Suprapubic skin (tissue), 4 donors: ENCODE measurements at places on chromosomes 7 and 10.

DNA sequence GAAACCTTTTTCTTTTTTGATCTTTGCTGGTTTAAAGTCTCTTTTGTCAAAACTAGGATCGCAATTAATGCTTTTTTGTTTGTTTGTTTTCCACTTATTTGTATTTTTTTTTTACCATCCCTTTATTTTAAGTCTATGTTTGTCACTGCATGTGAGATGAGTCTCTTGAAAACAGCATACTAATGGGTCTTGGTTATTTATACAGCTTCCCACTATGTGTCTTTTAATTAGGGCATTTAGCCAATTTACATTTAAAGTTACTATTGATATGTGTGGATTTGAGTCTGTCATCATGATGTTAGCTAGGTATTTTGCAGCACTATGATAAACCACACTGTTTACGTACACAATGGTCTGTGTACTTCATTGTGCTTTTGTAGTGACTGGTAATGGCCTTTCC is 34.7 kb upstream of the PPP1R3A start:
- no peak for DNase-seq
- no peak overlapping the region for H3K4me3 ChIP-seq
- no peak overlapping the region for H3K27ac ChIP-seq
- no peaks in the 10 kb centered on the region for H3K4me1 ChIP-seq

GRCh38 chr7:140744005-140744404 is 47.5 kb downstream of the NDUFB2 start:
- no peak overlapping the region for H3K4me3 ChIP-seq
- H3K27ac ChIP-seq: no peak overlapping the region
- H3K27me3 ChIP-seq: no peaks in the 10 kb centered on the region
- DNase-seq: no peak
- H3K4me1 ChIP-seq: no peaks in the 10 kb centered on the region
- peaks cover 28% of the 10 kb centered on the region for H3K36me3 ChIP-seq

DNA sequence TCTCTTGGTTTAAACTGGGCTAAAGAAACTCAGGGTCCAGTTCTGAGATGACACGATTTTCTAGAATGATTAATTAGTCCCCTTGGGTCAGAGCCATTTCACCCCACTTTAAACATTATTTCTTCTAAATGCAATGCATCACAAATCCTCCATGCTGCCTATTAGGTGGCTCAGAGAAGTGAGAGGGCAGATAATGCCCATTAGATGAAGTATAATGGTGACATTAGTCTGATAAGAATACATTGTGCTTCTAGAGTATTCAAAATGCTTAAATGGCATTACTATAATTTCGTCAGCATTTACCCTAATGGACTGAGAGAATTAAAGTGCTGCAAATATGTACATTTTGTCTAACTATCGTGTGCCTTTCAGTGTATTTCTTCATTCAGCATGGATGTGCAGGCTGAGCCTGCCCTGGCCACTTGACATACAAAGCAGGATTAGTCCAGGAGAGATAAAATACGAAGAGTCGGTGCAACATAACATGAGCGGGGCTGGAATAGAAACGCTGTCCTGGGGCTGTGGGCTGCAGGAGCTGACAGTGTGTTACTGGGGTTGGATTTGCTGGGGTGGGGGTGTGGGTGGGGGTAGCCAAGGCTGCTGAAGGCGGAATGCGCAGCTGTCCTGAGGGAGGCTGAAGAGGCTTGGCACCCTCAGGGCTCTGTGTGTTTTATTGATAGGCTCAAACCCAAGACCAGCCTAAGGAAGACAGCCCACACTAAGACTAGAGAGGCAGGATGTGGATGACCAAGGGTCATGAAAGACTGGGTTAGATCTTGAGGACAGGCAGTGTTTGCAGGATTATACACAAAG is 52.8 kb upstream of the KLF6 start:
- no peak overlapping the region for H3K4me3 ChIP-seq
- H3K4me1 ChIP-seq: no peaks in the 10 kb centered on the region
- no peak for DNase-seq

- H3K4me1 ChIP-seq: peaks cover 15% of the 10 kb centered on the region
- no peak for DNase-seq
- H3K36me3 ChIP-seq: no peaks in the 10 kb centered on the region
- H3K27me3 ChIP-seq: no peaks in the 10 kb centered on the region
- H3K4me3 ChIP-seq: no peak overlapping the region
These were observed 111.0 kb downstream of the GRID1 start for GRCh38 chr10:86255405-86256251.

DNA sequence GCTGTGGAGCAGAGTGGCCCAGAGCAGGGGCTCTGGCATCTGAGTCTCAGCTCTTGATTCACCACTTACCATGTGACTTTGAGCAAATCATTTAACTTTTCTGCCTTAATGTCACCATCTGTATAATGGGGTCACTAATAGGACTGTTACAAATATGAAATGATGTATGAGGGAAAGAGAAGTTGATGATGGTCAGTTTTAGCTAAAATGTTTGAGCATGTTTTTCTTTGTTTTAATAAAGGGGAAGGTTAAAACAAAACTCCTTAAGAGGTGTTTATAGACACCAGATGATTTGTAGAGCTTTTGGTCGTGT is 81.0 kb downstream of the CCNY start:
- no peak overlapping the region for H3K27ac ChIP-seq
- no peaks in the 10 kb centered on the region for H3K27me3 ChIP-seq
- no peak for DNase-seq
- no peaks in the 10 kb centered on the region for H3K36me3 ChIP-seq
- H3K4me1 ChIP-seq: peaks cover 38% of the 10 kb centered on the region

DNA sequence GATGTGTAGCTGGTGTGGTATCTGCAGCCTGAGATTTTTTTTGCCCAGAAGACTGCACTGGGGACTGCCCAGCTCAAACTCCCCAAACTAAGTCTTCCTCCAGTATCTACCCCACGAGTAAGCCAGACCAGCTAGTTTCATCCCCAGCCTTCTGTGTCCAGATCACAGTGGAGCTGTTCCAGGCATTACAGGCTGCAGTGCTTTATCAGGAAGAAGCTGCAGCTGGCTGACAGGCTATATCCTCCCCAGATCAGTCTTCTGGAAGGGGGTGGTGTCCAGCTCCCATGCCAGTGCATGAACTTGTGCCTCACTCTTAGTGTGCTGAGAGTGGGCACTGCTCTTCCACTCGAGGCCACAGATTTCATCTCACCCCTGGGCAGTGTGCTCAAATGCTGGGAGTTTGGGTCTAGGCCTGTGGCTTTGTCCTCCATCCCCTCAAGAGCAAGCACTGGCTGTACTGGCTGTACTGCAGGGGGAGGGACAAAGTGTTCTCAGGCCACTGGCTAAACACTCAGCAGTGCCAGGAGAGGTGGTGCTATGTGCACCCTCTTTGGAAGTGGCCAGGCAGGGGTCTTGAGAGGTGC is 679.1 kb upstream of the COBL start:
- no peaks in the 10 kb centered on the region for H3K4me1 ChIP-seq
- no peaks in the 10 kb centered on the region for H3K36me3 ChIP-seq
- no peak for DNase-seq
- H3K27me3 ChIP-seq: no peaks in the 10 kb centered on the region
- H3K4me3 ChIP-seq: no peak overlapping the region

DNA sequence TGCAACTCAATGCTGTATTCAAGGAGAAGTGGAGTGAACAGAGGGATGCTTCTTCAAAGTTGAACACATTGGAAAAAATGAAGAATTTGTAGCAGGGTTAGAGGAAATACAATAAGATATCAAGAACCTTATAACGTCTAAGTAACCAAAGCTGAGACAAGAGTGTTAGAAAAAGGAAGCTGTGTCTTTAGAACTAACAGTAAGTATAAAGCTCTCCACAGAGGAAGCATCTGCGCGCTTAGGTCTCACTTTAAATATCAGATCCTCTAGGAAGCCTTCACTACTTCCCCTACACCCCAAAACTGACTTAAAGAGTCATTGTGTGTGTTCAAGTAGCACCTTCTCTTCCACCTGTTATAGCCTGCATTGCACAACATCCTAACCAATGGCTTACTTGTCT is 43.0 kb downstream of the CH25H start:
- no peak for DNase-seq
- no peaks in the 10 kb centered on the region for H3K36me3 ChIP-seq
- no peak overlapping the region for H3K4me3 ChIP-seq
- no peaks in the 10 kb centered on the region for H3K27me3 ChIP-seq
- H3K27ac ChIP-seq: peak overlapping the region; percentile 68

- no peak for DNase-seq
- peaks cover 13% of the 10 kb centered on the region for H3K36me3 ChIP-seq
- peaks cover 9% of the 10 kb centered on the region for H3K4me1 ChIP-seq
- no peak overlapping the region for H3K4me3 ChIP-seq
- peak overlapping the region; percentile 18 for H3K27ac ChIP-seq
These were observed 52.0 kb downstream of the P4HA1 start for GRCh38 chr10:73044378-73045285.

- DNase-seq: no peak
- no peaks in the 10 kb centered on the region for H3K4me1 ChIP-seq
These were observed 109.6 kb downstream of the BICC1 start for GRCh38 chr10:58622246-58622645.

GRCh38 chr10:125762692-125763648 is 12.7 kb downstream of the MMP21 start:
- H3K27ac ChIP-seq: no peak overlapping the region
- H3K4me3 ChIP-seq: no peak overlapping the region

DNA sequence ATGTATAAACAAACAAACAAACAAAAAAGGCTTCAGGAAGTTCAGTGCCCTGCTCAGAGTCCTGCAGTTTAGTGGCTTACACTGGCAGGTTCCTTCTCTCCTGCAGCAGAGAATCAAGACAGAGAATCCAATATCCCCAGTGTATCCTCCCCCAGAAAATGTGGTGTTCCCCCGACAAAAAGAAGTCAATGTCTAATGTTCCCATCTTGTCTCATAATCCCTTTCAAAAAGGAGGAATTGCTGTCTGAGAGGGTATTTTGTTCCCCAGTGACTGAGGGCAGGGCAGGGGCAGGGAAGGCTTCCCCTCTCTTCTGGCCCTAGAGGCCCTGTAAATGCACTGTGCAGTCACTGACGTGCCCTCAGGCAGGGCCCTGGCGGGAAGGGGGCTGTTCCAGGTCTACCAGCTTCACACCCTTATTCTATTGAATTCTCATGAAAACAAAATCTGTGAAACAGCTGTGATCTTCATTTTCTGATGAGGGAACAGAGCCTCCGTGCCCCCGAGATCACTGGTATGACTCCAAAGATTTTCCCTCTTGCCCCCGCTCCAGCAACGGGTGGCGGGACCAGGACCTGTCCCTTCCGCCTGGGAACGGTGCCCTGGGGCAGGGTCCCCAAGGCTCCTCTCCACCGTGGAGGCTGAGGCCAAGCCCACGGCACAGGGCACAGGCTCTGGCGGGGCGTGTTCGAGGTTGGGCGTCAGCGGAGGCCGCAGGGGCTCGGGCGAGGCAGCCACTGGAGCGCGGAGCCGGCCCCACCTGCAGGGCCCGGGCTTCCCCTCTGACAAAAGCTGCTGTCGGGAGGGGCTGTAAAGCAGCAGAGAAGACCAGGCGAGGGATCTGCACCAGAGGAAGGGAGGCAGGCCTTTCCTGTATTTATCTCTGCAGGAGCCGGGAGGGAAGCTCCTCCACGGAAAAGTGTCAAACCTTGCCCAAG is 13.4 kb upstream of the WDFY4 start:
- DNase-seq: no peak
- no peak overlapping the region for H3K4me3 ChIP-seq
- H3K27me3 ChIP-seq: peaks cover 11% of the 10 kb centered on the region
- H3K36me3 ChIP-seq: no peaks in the 10 kb centered on the region
- no peak overlapping the region for H3K27ac ChIP-seq

DNA sequence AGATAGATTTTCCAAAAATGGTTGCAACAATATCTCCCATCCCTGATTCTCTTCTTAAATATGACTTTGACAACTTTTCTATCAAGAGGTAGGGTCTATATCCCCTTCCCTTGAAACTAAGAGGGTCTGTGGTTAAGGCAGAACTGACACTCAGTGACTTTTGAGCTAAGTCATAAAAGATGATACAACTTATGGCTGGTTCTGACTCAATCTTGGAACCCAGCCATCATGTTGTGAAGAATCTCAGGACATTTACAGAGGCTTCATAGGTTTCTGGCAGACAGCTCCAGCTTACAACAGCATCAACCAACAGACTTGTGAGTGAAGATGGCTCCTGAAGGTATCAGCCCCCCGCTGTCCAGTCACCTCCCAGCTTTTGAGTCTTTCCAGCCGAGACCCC is 203.5 kb downstream of the RNLS start:
- DNase-seq: no peak
- H3K27me3 ChIP-seq: no peaks in the 10 kb centered on the region
- H3K4me1 ChIP-seq: no peaks in the 10 kb centered on the region

GRCh38 chr7:98559958-98560357 is 57.1 kb upstream of the NPTX2 start:
- H3K27me3 ChIP-seq: no peaks in the 10 kb centered on the region
- no peaks in the 10 kb centered on the region for H3K36me3 ChIP-seq
- no peak overlapping the region for H3K27ac ChIP-seq

DNA sequence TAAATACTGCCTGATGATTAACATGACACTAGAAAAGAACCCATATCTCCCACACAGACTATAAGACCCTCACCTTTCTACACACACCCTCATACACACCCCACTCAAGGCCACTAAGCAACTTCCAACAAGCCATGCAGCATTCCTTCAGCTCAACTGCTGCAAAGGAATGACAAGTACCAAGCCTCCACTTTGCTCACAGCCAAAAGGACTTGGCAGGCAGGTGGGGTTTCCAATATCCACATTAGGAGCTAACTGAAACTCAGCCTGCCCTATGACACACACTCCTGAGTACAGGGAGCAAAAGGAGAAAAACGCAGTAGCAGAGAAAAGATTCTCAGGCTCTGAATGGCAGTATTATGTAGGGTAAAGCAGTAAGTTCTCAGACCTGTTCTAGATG is 13.4 kb downstream of the USP54 start:
- H3K27ac ChIP-seq: peak overlapping the region; percentile 85
- peaks cover 34% of the 10 kb centered on the region for H3K4me1 ChIP-seq

DNA sequence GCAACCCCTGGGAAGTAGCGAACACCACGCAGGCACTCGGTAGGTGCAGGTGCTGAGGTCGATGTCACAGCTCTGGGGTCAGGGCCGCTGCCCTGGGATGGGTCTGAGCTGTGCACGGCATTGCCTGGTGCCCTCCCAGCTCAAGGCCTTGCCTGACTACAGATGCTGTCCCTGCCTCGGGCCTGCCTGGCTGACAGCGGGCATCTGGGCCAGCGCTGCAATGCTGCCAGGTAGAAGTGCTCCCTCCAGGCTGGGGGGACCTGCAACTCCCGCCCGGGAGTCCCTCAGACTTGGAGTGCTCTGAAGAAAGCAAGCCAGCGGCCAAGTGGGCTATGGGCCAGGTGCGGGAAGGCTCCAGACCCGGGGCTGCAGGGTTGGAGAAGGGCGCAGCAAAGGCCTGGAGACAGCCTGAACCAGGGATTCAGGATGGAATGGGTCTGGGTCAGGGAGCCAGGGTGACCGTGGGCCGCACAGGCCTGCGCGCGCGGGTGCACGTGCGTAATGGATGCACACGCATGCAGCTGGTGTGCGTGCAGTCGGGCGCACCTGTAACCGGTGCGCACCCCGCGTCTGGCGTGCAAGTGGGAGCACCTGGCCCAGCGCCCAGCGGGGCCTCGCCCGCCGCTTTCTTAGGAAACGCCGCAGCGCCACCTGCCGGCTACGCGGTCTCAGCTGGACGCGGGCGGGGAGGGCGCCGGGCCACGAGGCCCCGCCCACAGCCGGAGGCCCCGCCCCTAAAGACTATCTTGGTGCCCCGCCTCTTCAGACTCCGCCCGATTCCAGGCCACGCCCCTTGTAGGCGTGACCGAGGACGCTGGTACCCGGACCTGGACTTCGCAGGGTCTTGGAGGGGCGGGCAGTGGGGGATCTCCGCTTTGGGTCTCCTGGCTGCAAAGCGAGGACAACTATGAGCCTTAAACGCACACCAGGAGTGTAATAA is 46.7 kb downstream of the MICALL2 start:
- H3K27ac ChIP-seq: no peak overlapping the region
- H3K4me1 ChIP-seq: peaks cover 4% of the 10 kb centered on the region
- no peak for DNase-seq
- no peaks in the 10 kb centered on the region for H3K36me3 ChIP-seq
- H3K27me3 ChIP-seq: peaks cover 86% of the 10 kb centered on the region
